ENCODE measurements at places on chromosomes 16 and 17. TPM values are rescaled to one million over a fixed set of nuclear protein-coding genes. Genes with fewer than 3 reads are reported as not detected.

The STAC2 gene
- total RNA-seq = not detected

- DNase-seq = no peak
These were observed 290.6 kb downstream of the WWOX start for GRCh38 chr16:78390092-78390491.

GRCh38 chr17:28737770-28738679 lies 5.8 kb upstream of the TRAF4 start:
- DNase-seq = no peak

- DNase-seq = no peak
These were observed 225.3 kb upstream of the TBX2 start for GRCh38 chr17:61174310-61174709.

The PITPNC1 gene
- total RNA-seq = 5.9 TPM

The MMP2 gene
- total RNA-seq = 45.8 TPM

GRCh38 chr16:84082835-84083569 lies 33.7 kb downstream of the MBTPS1 start:
- no peak for DNase-seq

DNA sequence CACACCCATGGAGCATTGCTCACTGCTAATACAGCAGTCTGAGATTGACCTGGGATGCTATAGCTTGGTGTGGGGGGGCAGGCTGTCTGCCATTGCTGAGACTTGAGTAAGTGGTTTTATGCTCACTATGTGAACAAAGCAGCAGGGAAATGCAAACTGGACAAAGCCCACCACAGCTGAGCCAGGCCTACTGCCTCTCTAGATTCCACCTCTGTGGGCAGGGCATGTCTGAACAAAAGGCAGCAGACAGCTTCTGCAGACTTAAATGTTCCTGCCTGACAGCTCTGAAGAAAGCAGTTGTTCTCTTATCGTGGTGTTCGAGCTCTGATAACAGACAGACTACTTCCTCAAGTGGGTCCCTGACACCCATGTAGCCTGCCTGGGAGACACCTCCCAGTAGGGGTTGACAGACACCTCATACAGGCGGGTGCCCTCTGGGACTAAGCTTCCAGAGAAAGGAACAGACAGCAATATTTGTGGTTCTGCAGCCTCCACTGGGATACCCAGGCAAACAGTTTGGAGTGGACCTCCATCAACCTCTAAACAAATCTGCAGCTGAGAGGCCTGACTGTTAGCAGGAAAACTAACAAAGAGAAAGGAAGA lies 2204.8 kb downstream of the TP53TG3F start:
- DNase-seq = no peak

DNA sequence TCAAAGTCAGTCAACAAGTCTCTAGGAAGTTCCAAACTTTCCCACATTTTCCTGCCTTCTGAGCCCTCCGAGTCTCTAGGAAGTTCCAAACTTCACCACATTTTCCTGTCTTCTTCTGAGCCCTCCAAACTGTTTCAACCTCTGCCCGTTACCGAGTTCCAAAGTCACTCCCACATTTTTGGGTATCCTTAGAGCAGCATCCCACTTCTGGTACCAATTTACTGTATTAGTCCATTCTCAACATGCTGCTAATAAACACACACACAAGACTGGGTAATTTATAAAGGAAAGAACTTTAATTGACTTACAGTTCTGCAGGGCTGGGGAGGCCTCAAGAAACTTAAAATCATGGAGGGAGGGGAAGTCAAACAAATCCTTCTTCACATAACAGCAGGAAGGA lies 169.0 kb upstream of the HS3ST3A1 start:
- no peak for DNase-seq

- DNase-seq = no peak
These were observed 44.4 kb upstream of the ZFHX3 start for GRCh38 chr16:73092236-73092781.

The TPSD1 gene
- total RNA-seq = 0.54 TPM

The AIPL1 gene
- total RNA-seq = not detected

Data from hematopoietic multipotent progenitor cell (in vitro differentiated cells).